ENCODE measurements at places on chromosomes 3 and 15. TPM values are rescaled to one million over a fixed set of nuclear protein-coding genes. Genes with fewer than 3 reads are reported as not detected.

KIF9 gene
- total RNA-seq = 3.2 TPM

TM4SF18 gene
- total RNA-seq = not detected

GOLGA8R gene
- 53.4 TPM for total RNA-seq

GABRG3 gene
- total RNA-seq = not detected

HDDC3 gene
- total RNA-seq = 23.4 TPM

CDHR4 gene
- not detected for total RNA-seq

CRYGS gene
- 4.5 TPM for total RNA-seq

GOLGA6L9 gene
- 6.7 TPM for total RNA-seq

TPRA1 gene
- 29.4 TPM for total RNA-seq

PLCH1 gene
- total RNA-seq = 0.24 TPM

Measured in natural killer cell treated with Interleukin-12 subunit alpha and Interleukin-12 subunit beta and Interleukin-15 and Interleukin-18, amount 100 ng/mL, for 72 hours (primary cell).